Progenitor cell of endocrine pancreas (in vitro differentiated cells): ENCODE measurements at places on chromosomes 7 and 10.

DNA sequence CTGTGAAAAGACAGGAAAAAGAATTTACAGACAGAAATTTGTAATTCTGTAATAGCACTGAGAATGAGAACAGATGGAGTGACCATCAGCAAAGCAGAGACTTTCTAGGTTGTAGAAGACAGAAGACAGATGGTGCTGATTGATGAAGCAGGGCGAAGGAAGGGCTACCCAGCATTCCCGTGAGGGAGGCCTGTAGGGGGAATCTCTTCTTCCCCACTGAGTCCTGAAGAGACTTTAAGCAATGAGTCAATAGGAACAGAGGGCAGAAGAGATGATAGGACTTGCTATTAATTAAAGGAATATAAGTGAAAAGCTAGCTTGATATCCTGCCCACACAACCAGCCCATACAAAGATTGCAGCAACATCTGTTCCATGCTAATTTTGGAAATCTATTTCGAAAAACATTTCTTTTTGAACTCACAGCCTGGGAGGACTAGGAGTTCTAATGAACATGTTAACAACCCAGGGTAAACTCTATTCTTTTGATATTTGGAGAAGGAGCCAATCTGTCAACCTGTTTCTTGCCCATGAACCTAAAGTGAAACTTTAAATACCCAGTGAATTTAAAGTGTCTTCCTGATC lies 44.1 kb downstream of the RALA start:
- no peak for DNase-seq

- no peak for DNase-seq
These were observed 134.8 kb downstream of the RELN start for GRCh38 chr7:103854611-103855010.

GRCh38 chr10:46232666-46233065 lies 54.1 kb upstream of the ANTXRL start:
- no peak for DNase-seq

GRCh38 chr7:131859147-131859821 lies 302.9 kb upstream of the PODXL start:
- DNase-seq: peak; percentile 63

DNA sequence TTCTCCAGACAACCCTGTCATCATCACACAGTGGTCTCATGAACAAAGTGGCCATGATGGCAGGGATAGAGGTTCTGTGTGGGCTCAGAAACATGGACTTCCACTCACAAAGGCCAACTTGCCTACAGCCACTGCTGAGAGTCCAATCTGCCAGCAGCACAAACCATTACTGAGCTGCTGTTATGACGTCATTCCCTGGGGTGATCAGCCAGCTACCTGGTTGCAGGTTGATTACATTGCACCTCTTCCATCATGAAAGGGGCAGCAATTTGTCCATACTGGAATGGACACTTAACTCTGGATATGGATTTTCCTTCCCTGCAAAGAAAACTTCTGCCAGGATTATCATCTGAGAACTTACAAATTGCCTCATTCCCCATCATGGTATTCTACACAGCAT lies 1275.9 kb downstream of the TYW1 start:
- DNase-seq: no peak

GRCh38 chr10:124544711-124545110 lies 83.1 kb downstream of the LHPP start:
- no peak for DNase-seq

DNA sequence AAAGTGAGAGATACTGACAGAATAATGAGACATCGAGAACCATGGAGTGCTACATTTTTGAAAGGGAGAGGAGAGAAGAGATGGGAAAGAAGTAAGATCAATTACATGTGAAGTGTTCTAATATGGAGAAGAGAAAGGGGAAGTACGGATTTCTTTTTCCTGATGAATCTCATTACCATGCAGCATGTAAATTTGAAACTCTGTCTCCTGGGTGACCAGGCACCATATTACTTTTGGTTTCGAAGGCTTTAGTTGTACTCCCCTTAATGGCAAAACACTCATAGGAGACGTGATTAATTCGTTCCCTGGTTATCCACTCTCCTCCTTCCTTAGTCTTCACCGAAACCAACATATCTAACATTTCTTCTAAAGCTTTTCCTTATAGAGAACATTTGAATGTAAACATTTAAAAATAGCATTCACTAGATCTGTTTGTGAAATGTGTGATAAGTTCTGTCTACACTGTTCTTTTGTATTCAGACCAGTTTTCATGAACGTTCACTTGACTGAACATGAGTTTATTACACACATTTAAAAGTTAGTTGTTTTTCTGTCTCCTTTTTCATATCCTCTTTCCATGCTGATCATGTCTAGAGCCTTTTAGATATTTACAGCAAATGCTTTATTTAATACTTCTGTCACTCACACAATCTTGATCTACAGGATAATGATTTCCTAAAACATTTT lies 80.2 kb upstream of the MSRB2 start:
- no peak for DNase-seq

GRCh38 chr10:28169525-28169924 lies 133.3 kb downstream of the MPP7 start:
- no peak for DNase-seq

- no peak for DNase-seq
These were observed 27.3 kb upstream of the WIPF3 start for GRCh38 chr7:29779017-29779416.

DNA sequence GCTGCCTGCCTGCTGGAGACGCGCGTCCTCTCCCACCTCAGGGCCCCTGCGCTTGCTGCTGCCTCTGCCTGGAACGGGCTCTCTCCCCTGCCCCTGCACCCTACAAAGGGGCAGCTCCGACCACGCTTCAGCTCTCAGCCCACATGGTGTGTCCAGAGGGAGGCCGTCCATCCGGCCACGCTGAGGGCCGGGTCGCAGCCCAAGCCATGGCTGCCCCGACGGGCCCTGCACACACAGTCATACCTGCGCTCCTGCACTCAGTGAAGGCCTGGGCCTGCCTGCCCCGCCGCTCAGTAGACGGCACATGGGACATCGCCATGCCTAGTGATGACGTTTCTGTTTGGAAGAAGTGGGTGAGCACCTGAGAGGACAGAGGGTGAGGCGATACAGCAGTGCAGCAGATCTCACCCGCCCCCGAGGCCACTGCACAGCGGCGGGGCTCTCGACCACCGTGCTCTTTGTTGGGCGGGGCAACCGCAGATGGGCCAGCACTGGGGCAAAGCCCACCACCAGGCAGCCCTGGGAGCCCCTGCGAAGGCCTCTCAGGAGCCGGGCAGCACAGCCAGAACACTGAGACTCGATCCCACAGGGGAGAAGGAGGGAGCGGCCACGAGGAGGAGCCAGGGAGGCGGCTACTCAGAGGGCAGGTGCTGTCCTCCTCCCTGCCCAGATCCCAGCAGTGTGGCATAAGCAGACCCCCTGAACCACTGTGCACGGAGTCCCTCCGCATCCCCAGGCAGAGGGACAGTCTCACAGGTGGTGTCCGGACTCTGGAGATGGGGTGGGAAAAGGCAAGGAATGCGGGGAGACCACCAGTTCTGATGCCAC lies 129.5 kb downstream of the MAD1L1 start:
- no peak for DNase-seq

DNA sequence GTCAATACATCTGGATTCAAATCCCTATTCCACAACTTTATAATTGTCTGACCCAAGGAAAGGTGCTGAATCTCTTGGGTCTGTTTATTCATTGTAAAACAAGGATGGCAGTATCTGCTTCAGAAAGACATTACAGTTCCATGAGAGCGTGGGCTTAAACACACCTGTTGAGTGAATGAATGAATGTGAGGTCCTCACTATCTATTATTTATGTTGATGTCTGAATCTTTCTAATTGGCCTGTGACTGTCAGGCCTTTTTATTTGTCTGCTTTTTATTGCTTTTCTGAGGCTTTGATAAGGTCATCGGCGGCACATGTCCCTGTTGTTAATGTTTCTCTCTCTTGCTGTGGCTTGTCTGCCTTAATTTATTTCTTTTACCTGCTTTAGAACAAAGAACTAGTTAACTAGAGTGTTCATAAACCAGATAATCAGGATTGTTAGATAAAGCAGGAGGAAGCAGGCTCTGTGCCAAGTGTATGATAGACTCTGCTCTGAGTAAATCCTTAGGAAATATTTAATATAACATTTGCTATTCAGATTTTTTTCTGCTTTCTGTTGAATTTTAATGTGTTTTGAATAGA lies 42.3 kb upstream of the CYCS start:
- DNase-seq: no peak

- DNase-seq: no peak
These were observed 818 bp upstream of the SUPV3L1 start for GRCh38 chr10:69179089-69179742.

DNA sequence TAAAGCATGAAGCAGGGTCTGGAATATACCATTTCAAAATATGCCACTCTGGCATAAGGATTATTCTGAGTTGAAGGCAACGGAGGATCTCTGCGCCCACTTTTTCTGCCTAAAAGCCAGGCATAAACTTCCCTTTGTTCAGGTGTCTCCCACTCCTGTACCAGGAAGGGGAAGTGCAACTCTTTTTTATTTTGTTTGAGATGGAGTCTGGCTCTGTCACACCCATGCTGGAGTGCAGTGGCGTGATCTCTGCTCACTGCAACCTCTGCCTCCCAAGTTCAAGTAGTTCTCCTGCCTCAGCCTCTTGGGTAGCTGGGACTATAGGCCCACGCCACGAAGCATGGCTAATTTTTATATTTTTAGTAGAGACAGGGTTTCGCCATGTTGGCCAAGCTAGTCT lies 18.2 kb downstream of the SVIL start:
- no peak for DNase-seq

GRCh38 chr10:62492012-62492869 lies 118.1 kb downstream of the ZNF365 start:
- DNase-seq: no peak

DNA sequence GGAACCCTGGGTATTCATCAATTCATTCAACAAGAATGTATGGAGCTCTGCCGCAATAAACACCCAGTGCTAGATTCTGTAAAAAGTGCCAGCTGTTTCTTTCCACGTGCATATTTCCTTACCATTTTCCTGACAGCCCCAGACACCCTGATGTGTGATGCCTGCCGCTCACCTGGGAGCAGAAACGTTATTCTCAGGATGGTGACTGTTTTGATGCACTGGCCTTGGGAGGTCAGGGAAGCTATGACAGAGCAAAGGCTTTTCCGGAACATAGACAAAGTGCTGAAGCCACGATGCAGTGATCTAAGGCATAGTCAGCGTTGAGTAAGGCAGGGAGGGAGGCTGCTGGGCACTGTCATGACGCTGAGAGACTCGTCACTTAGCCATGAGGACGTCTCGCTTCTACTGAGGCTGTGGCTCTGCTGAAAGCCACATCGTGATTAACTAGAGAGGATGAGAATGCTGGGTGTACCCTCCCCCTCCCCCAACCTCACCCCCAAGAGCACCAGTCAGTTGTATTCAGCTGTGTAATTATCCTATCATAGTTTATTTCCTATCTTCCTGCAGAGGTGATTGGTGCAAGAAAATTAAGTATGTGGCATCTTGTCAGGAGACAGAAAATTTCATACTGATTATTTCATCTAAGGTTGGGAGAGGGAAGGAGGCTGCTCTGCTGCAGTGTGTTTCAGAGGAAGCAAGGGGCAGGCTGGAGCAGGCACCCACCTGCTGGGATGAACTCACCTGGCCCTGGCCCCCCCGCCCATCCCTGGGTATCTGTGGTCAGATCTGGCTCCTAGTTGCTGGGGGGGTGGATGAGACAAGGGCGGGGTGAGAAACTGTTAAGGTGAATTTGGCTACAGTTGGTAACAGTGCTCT lies 48.8 kb upstream of the SMNDC1 start:
- no peak for DNase-seq

GRCh38 chr7:79403879-79404278 lies 49.6 kb downstream of the MAGI2 start:
- no peak for DNase-seq
